Stomach (tissue), 19 donors: ENCODE measurements at places on chromosomes 1 and 21. TPM values are rescaled to one million over a fixed set of nuclear protein-coding genes. Genes with fewer than 3 reads are reported as not detected.

The ADGRL4 gene
- total RNA-seq: 20.9 TPM

- no peaks in the 10 kb centered on the region for H3K36me3 ChIP-seq
- H3K27me3 ChIP-seq: no peaks in the 10 kb centered on the region
- DNase-seq: peak; percentile 56
- no peaks in the 10 kb centered on the region for H3K4me1 ChIP-seq
Observed at GRCh38 chr21:30340714-30341573, 3.5 kb upstream of the KRTAP27-1 start.

- no peak overlapping the region for H3K27ac ChIP-seq
- peaks cover 5% of the 10 kb centered on the region for H3K36me3 ChIP-seq
- no peak for DNase-seq
- peaks cover 40% of the 10 kb centered on the region for H3K27me3 ChIP-seq
Observed at GRCh38 chr21:45258466-45258865, 29.2 kb downstream of the POFUT2 start.

DNA sequence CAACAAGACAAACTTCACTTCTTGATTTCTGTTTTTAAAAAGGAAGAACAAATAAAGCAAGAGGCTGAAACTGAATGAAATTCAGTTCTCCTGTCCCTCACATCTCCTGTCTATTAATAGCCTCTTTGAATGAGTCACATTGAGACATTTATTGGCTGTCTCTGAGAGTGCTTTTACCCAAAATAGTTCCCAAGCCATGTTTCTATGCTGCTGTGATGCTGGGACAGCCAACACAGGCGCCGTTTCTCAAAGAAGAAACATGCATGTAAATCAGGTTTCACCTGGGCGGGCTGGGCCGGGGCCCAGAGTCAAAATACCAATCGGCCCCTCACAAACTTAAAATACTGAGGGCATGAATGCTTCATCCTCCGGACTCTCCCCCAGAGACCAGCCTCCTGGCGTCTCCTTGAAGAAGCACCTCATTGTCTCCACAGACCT, 105.2 kb downstream of the EDEM3 start:
- peaks cover 9% of the 10 kb centered on the region for H3K4me1 ChIP-seq
- DNase-seq: no peak
- no peaks in the 10 kb centered on the region for H3K36me3 ChIP-seq
- H3K27me3 ChIP-seq: no peaks in the 10 kb centered on the region
- no peak overlapping the region for H3K4me3 ChIP-seq
- H3K27ac ChIP-seq: peak overlapping the region; percentile 58

DNA sequence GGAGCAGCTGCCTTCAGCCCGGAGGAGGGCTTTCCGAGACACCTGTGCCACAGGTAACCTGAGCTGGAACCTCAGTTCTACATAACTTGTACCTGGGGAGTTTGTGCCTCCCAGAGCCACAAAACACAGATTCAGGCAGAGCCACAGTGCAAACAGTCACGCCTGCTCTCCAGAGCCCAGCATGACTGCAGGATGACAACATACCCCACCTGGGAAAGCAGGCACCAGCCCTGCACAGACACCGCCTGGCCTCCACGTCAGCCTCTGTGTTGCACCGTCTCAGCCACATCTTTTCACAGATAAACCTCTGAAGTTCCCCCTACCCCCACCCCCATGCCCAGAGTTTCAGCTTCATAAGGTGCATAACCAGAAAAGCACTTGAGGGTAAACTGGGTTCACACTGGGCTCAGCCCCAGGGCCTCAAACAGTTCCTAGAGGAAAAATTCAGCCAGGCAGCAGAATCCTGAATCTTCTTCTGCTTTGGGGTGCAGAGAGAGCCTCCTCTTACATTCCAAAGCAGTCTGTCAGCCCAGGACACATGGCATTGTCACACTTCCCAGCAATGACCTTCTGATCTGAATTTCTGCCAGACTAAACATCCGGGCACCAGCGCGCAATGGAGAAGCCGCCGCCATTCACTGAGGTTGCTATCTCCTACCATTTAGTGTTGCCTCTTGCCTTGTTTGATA, 229.5 kb downstream of the TOMM20 start:
- peak; percentile 83 for DNase-seq
- H3K36me3 ChIP-seq: no peaks in the 10 kb centered on the region
- no peaks in the 10 kb centered on the region for H3K27me3 ChIP-seq

DNA sequence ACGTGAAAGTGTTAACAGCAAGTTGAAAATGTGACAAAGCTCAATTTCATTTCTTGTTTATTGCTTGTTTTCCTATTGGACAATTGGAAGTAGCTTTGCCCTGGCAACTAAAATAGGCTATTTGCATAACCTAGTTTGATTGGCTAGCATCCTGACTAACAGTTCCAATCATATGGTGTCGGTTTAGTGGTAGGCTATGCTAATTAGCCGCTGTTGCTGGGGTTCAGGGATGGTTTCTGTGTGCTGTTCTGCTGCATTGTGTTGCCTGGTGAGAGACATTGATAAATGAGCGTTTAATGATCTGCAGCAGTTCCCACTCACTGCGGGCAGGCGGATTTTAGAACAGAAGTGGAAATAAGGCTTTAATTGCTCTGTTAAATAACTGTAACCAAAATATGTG, 68.5 kb downstream of the DYRK1A start:
- H3K4me3 ChIP-seq: no peak overlapping the region
- peaks cover 84% of the 10 kb centered on the region for H3K4me1 ChIP-seq
- H3K27ac ChIP-seq: no peak overlapping the region
- no peak for DNase-seq
- no peaks in the 10 kb centered on the region for H3K27me3 ChIP-seq

- no peak overlapping the region for H3K27ac ChIP-seq
- no peak for DNase-seq
- H3K4me3 ChIP-seq: no peak overlapping the region
- no peaks in the 10 kb centered on the region for H3K36me3 ChIP-seq
- no peaks in the 10 kb centered on the region for H3K4me1 ChIP-seq
Observed at GRCh38 chr1:72936942-72937341, 654.6 kb upstream of the NEGR1 start.

- peaks cover 96% of the 10 kb centered on the region for H3K36me3 ChIP-seq
- H3K27ac ChIP-seq: no peak overlapping the region
- peak; percentile 59 for DNase-seq
- no peak overlapping the region for H3K4me3 ChIP-seq
- no peaks in the 10 kb centered on the region for H3K4me1 ChIP-seq
Observed at GRCh38 chr1:21232044-21232443, 55.3 kb upstream of the EIF4G3 start.
